ENCODE measurements at places on chromosomes 4 and X.

- DNase-seq: no peak
These were observed 53.0 kb upstream of the FBXW7 start for GRCh38 chr4:152588869-152589268.

GRCh38 chrX:119465555-119465954, 2.7 kb upstream of the SLC25A5 start:
- no peak for DNase-seq

DNA sequence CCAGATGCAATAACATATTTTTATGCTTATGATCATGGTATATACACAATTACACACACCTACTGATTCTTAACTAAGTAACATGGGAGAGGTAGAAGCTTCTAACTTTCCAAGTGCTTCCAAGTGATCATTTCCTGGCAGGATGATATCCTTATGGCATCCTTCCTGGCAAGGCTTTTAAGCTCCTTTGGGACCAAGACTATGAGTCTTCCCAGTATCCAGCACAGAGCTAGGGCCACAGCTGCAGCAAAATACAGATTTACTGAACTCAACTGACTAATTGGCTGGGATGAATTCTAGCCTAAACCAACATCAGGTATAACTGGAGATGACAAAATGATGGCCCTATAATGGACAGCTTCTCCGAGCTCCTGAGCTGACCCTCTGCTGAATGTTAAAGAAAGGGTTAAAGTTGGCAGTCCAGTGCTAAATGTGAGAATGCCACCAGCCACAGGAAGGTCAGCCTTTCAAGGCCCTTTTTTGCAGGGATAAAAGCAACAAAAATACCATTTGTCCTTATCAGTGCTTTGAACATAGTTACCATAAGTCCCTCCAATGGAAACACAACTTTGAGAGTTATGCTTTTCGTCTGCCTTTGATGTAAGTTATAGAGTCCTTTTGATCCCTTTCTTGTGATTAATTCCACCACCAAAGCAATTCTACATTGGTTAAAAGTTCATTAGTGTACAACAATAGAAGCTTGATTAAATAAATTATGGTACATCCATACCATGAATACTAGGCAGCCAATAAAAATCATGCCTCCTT, 73.4 kb downstream of the MGST2 start:
- no peak for DNase-seq

- no peak for DNase-seq
These were observed 16.1 kb upstream of the WAS start for GRCh38 chrX:48667509-48667908.

GRCh38 chr4:19213388-19213787, 1038.3 kb upstream of the SLIT2 start:
- DNase-seq: no peak

DNA sequence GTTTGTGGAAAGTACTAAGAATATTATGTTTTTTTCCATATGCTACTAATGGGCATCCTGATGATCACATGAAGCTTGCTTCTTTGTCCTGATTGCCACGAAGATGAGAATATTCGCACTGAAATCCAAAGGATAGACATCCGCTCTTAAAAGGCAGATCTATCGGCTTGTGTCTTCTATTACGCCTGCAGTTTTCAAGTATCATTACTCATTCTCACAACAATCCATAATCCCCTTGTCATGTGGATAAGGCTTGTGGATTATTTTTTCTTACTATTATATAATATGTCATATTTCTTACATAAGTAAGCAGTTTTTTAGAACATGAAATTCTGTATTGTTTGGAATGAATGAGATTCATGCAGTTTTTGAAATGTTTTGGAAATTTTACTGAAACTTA, 62.8 kb downstream of the KCNIP4 start:
- no peak for DNase-seq

DNA sequence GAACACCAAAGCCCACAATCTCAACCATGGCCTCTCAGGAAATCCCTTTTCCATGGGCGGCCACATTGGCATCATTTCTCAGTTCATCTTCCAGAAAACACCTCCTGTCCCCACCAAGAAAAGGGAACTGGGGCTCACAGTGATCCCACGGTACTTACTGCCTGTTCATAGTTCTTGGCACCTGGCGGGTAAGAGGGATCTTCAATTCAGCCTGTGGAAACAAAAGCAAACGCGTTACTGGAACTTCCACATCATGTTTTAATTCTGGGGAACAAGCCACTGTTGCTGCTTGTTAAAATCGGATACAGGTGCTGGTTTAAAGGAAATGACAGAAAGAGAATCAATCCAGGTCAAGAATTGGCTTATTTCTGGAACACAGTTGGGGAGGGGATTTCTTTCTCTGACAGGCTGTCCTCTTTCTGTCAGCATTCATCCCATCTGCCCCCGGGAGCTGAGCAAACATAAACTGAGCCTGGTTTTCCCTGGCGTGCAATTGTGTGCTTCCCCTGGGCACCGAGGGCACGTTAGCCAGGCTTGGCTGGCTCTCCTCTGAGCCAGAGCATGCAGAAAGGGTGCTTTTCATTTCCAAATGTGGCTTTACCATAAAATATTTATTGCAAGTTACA, 16.8 kb downstream of the CLNK start:
- no peak for DNase-seq

GRCh38 chr4:18398661-18399060, 377.1 kb upstream of the LCORL start:
- no peak for DNase-seq

DNA sequence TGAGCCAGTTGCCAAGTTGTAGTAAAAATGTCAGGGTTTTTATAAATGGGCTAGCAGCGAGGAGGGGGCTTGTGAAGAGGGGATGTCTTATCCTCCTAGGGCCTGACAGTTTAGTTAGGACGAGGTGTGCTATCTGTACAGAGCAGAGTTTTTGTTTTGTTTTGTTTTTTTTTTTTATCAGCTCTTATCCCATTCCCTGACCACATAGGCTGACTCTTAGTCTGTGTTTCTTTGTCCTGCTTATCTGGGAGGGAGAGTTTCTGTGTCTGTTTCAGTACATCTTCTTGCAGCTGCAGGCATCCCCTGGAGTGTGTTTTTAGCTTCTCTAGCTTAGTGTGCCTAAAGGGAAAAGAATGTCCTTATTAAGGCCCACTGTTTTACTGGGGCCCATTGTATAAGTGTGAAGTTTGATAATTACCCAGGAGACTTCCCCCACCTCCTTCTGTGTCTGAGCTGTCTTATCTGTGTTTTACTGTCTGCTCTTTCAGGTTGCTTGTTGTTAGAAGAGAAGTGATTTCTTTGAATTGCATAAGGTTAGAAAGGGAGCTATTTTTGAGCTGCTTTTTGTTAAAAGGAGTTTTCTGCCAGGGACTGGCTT, 32.0 kb downstream of the PAGE2 start:
- DNase-seq: no peak

GRCh38 chr4:41380511-41381157, 123.9 kb downstream of the UCHL1 start:
- DNase-seq: no peak

DNA sequence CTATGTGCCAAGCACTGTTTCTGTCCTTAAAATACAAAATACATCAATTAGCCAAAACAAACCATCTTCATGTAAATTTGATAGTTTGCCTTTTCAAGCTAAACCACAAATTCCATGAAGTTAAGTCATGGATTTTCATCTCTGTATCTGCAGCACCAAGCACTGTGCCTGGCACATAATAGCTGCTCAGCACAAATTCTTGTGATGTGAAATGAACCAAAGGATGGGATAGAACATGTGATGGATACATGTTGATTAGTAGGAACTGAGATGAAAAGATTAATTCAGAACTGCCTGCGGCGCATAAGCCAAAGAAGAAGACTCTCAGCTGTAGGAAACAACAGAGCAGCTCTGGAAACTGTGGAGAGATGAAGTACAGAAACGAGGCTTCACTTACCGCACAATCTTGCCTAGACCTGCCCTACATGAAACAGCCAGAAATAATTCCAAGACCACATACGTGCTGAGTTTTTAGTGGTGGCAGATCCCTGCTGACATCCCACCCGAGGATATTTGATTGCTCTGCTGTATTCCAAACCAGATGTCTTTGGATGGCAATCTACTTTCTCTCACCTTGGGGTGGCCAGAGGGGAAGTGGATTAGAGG, 40.9 kb upstream of the DCLK2 start:
- DNase-seq: no peak

DNA sequence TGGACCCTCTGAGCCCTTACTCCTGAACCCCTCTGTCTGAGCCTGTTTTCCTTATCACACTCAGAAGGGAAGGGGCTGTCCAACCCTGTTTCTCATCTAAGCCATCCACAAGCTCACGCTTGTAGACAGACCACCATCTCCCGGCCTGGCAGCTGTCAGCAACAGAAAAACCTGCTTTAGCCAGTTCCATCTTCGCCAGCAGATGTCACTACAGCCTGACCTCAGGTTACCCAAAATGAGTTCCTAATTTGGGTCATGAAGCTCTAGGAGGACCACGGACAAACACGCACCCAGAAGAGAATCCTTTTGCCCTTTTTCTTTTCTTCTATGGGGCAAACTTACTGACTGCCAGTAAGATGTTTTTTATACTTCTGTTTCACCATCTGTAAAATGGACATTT, 445.4 kb downstream of the BCOR start:
- DNase-seq: no peak

GRCh38 chr4:100424376-100424775, 93.4 kb downstream of the EMCN start:
- no peak for DNase-seq

DNA sequence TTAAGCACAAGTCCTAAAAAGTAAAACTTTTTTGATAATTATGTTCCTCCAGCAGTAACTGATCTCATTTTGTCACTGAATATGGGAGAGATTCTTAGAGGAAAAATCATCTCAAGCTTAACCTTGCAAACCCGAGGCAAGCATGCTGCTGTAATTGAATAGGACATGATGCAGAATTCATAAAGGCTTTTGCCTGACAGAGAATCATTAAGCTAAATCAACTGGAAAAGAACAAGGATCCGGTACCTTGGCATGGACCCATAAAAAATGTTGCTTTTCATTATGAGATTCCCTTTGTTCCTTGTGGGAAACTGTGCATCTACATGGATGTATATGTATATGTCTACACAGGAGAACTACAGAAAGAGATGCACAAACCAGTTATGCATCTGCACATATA, 149.1 kb downstream of the PAPSS1 start:
- no peak for DNase-seq
